ENCODE measurements at places on chromosomes 16 and 17. TPM values are rescaled to one million over a fixed set of nuclear protein-coding genes. Genes with fewer than 3 reads are reported as not detected.
A peak's percentile ranks its signal among the peaks of the same experiment; 100 is the strongest.

The SEPTIN1 gene
- total RNA-seq, result 2.5 TPM

The SKAP1 gene
- total RNA-seq, result 0.27 TPM

The RASL10B gene
- 23.8 TPM for total RNA-seq

The TSNAXIP1 gene
- total RNA-seq, result 0.37 TPM

The KRT39 gene
- total RNA-seq, result not detected

The MPHOSPH6 gene
- total RNA-seq, result 7.6 TPM

The BORCS6 gene
- 9.4 TPM for total RNA-seq

The ORAI3 gene
- total RNA-seq, result 10.8 TPM

The TAC4 gene
- not detected for total RNA-seq

The SPATA22 gene
- total RNA-seq, result 0.50 TPM

The TBC1D16 gene
- 13.1 TPM for total RNA-seq

- peak; percentile 89 for DNase-seq
Observed at GRCh38 chr17:74987909-74988711, 678 bp downstream of the CDR2L start.

- DNase-seq, result no peak
Observed at GRCh38 chr17:74332763-74333283, 6.8 kb downstream of the KIF19 start.

GRCh38 chr16:9254863-9255262, 163.4 kb downstream of the HAPSTR1 start:
- no peak for DNase-seq

GRCh38 chr17:8572764-8573163, 57.8 kb downstream of the MYH10 start:
- DNase-seq, result no peak

GRCh38 chr16:19163215-19163614, 4.8 kb upstream of the SYT17 start:
- no peak for DNase-seq

DNA sequence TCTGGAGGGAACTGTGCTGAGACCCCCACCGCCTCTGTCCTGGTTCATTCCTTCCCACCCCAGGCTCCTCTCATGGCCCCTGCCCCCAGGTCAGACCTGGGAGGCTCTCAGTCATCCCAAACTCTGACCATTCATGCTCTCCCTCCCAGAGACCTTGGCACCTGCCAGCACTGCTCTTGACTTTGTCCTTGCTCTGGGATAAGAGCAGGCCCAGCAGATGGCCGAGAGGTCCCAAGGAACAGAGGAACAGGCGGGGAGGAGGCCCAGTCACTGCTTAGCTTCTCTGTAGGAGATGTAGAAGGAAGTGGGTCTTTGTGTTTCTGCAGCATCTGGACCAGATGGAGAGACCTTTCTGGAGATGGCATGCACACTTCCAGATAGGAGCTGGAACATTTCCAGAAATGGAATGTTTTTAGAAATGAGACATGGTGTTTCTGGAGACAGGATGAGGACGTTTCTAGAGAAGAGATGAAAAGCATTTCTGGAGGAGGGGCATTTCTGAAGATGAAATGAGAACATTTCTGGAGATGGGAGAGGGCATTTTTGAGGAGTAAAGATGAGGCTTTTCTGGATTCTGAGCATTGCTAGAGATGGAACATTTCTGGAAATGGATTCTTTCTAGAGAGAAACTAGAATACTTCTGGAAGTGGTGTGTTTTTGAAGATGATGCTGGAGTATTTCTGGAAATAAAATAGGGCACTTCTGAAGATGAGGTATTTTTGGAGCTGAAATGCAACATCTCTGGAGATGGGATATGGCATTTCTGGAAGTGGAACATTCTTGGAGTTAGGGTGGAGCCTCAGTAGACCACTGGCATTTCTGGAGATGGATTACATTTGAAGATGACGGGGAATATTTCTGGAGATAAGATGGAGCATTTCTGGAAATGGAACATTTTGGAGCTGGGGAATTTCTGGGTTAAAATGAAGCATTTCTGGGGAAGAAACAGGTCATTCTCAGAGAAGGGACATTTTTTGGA, 55.2 kb downstream of the RAI1 start:
- no peak for DNase-seq

DNA sequence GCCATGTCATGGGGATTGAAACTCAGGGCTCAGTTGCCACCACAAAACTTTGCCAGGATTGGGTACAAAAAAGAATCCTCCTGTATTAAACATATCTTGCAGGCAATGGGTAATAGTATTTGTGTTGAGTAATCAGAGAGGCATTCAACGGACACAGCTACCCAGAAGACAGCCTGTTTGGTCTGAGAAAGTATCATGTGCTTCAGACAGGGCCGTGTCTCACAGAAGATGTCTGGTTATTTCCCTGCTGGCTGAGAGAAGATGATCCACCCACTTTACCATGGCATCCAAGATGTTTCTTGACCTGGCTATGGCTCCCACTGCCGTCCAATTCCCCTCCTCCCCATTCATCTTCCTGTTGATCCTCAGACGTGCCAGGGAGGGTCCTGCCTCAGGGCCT, 304.3 kb upstream of the XYLT1 start:
- DNase-seq, result no peak

DNA sequence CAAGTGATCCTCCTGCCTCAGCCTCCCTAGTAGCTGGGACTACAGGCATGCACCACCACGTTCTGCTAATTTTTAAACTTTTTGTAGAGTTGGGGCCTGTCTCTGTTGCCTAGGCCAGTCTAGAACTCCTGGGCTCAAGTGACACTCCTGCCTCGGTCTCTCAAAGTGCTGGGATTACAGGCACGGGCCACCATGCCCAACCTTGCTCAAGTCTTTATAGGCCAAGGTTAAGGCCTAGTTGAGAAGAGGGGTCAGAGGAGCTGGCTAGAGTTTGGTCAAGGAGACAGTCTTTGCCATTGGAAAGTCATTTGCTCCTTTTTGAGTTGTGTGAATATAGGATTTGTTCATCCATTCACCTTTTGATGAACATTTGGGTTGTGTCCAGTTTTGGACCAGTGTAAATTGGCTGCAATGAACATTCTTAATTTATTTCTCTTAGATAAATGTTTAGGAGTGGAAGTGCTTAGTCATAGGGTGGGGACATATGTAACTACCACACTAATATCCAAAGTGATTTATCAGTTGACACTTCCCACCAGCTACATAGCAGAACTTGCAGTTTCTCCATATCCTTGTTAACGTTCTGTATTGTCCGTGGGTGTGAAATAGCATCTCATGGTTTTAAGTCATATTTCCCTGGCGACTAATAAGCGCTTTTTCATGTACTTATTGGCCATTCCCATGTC, 30.7 kb upstream of the ARHGAP17 start:
- no peak for DNase-seq

DNA sequence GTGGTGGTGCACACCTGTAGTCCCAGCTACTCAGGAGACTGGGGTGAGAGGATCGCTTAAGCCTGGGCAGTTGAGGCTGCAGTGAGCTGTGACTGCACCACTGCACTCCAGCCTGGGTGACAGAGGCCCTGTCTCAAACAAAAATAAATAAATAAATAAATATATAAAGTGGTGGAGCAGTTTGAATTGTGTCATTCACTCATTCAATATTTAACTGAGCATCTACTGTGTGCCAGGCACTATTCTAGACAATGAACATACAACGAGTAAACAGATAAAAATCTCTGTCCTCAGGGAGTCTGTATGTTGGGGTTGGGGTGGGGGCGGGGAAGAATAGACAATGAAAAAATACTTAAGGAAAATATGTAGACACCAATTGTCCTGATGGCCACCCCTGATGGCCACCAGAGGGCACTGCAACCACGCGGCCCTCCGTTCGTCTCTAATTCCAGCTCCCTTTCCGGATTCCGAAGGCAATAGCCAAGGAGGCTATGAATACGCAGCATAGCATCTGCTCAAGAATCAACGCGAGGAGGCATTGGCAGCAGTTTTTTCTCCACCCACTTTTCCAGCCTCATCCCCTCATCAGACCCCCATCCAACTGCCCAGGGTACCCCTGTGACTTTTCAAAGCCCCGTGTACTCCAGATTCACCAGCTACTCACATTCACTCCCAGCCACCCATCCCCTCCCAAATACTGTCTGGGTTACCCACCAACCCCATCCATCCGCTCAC, 21.4 kb downstream of the QPRT start:
- peak; percentile 83 for DNase-seq

DNA sequence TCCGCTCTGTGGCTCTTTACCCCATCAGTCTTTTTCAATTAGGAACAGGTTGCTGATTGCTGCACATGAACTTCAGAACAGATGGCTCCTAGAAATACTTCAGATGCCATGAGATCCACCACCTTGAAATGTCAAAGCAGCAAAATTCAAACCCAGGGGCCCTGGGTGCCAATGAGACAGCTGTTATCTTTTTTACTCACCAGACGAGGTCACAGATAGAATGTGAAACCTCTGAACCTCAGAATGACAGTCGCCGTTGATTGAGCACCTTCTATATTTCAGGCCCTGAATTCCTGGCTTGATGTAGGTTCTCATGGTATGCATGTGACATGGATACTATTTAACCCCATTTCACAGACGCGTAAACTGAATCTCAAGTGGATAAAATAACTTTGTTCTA, 63.0 kb downstream of the MAF start:
- DNase-seq, result no peak

DNA sequence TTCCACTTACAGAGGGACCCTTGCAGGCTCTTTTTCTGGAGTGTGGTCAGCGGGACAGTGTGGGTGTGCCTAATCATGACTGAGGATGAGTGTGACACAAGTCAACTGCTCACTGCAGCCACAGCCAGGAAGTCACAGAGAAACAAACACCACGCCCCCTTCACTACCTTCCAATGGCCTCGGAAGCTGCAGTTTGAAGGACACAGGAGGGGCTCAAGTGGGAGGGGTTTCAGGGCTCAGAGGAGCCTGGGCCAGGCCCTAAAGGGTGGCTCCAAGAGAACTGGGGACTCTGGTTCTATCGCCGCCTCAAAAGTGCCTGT, 116.2 kb upstream of the SDK2 start:
- no peak for DNase-seq

- no peak for DNase-seq
Observed at GRCh38 chr16:17358355-17358754, 112.4 kb downstream of the XYLT1 start.

DNA sequence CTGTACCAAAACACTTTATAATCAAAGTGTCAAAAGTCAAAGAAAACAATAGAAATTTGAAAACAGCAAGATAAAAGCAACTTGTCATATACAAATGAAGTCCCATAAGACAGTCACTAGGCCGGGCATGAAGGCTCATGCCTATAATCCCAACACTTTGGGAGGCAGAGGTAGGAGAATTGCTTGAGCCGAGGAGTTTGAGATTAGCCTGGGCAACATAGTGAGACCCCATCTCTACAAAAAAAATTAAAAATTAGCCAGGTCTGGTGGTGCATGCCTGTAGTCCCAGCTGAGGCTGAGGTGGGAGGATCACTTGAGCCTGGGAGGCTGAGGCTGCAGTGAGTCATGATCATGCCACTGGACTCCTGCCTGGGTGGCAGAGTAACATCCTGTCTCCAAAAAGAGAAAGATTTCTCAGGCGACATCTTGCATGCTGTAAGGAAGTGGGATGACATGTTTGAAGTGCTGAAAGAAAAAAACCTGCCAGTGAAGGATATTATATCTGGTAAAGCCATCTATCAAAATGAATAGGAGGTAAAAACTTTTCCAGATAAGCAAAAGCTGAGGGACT, 98.7 kb upstream of the NACA2 start:
- DNase-seq, result no peak

GRCh38 chr17:3867606-3868005, 21.6 kb upstream of the NCBP3 start:
- DNase-seq, result no peak

DNA sequence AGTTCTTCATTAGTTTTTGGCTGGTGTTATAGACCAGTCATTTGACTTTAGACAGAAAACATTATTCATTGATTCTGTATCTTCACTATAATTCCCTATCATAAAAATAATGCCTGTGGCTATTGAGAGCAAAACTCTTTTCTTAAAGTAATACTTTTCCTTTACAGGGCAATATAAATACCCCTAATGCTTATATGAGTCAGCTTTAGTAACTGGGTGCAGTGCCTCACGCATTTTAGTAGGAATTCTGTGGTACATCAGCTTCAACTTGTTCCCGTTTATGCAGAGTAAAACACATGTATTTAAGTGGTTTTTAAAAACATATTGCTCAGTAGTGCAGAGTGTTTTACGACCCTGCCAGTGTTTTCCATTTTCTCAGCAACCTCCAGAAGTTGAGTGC, 68.1 kb downstream of the SEC14L1 start:
- no peak for DNase-seq

DNA sequence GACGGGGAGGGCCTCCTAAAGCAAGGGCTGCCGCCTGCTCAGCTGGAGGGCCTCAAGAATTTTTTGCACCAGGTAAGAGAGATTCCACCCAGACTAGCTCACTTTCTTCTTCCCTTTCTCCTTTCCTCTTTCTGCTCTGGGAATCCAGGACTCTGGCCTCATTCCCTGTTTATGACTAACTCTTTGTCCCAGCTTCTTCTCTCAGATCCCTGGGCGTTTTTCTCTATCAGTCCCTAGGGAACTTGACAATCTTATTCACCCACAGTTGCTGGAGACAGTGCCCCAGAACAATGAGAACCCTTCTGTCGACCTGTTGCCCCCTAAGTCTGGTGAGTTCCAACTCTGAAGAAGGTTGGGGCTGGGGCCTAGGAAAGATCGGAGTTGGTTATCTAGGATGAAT, 15.6 kb downstream of the CNTROB start:
- no peak for DNase-seq

- no peak for DNase-seq
Observed at GRCh38 chr17:21240369-21241055, 12.7 kb downstream of the NATD1 start.

DNA sequence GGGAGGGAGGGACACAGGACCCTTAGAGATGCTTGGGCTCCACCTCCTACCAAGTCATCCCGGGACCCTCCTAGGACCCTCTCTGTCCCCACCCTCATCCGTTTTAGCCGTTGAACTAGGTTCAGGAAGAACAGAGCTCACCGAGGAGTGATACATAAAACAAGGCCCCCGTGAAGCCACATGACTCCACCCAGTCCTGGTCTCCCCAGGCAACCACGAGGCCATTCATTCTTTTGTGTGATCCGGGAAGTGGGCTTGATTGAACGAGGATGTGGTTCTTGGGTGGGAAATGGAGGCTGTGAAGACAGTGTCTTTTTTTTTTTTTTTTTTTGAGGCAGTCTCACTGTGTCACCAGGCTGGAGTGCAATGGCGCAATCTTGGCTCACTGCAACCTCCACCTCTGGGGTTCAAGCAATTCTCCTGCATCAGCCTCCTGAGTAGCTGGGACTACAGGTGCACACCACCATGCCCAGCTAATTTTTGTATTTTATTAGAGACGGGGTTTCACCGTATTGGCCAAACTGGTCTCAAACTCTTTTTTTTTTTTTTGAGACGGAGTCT, 14.8 kb downstream of the TRARG1 start:
- DNase-seq, result no peak

- DNase-seq, result no peak
Observed at GRCh38 chr16:16025214-16025968, 76.0 kb downstream of the ABCC1 start.

DNA sequence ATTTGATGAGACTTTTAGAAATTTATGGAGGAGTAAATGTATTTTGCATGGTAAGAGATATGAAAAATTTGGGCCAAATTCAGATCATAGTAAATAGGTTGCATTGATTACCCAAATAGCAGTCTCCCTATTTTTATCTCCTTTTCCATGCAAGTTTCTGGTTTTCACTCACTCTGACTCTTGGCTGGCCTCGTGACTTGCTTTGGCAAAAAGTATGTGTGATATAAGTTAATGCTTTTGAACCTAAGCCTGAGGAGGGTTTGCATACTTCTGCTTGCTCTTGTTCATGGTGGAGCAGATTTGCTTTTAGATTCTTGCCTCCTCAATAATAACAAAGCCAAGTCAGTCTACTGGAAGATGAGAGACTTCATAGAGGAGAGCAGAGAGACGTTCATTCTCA, 1045.9 kb upstream of the CDH8 start:
- DNase-seq, result no peak

GRCh38 chr16:79640513-79641360, 40.2 kb upstream of the MAF start:
- DNase-seq, result no peak

Measured in left ventricle myocardium superior (tissue), 1 donor.